ENCODE measurements at places on chromosomes 2 and 18.

- no peak for DNase-seq
Observed at GRCh38 chr2:51781691-51782090, 749.8 kb upstream of the NRXN1 start.

DNA sequence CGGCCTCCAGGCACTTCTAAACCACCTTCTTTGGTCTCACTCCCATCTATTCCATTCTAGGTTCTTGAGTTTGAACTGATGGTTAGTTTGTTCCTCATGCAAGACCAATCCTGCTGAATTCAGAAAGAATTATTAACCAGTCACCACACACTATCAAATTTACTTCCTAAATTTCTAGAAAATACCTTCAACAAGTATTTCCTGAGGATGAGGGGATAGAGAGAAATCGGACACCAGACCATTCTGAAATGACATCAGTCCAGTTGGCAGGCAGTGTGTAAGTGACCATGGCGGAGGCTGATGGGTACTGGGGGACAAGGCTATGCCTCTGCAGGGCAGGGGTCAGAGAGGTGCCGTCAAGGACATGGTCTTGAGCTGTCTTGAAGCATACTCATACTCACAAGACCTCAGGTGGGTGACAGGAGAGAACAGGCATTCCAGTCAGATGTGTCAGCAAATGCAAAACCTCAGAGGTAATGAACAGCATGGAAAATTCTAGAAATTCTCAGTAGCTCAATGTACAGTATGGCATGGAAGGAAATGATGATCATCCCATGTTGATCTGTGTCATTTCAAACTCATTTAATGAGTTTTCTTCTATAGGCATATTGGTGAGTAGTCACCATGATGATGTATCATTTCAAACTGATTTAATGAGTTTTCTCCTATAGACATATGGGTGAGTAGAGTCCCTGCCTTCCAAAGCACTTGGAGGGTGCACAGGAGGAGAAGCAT is 119.6 kb downstream of the DDX1 start:
- DNase-seq, result no peak

DNA sequence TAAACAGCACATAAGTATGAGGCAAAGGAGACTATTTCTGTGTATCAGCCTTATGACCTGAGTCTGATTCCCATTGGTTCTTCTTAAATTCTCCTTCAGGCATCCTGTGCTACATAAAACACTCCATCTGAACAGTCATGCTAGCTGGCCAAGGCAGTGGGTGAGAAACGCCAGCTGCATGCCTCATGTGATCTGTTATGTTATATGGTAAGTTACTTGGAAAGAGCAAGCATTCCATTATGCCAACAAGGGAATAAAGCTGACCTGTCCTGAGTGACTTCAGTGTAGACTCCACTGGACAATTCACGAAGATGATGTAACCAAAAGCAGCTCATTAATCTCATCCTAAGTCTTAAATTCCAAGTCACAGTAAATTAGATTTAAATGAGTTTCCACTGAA is 216.5 kb upstream of the FN1 start:
- peak; percentile 89 for DNase-seq

GRCh38 chr2:39666491-39667101 is 879 bp downstream of the TMEM178A start:
- no peak for DNase-seq

DNA sequence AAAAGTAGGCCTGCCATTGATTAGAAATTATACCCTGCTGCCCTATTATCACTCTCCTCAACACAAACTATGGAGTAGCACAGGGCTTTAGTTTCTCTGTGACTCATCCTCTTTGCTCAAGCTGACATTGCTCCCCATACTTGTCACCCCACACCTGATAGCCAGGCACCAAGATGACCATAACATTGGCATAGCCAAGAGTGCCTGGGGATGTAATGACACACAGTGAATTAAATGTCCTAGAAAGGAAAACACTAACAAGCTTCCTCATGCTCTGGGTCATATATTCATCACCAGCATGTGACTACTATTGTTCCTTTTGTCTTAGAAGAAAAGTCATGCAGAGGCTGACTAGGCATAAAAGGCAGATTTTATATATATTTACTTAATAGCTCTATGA is 137.8 kb upstream of the RND3 start:
- peak; percentile 76 for DNase-seq

DNA sequence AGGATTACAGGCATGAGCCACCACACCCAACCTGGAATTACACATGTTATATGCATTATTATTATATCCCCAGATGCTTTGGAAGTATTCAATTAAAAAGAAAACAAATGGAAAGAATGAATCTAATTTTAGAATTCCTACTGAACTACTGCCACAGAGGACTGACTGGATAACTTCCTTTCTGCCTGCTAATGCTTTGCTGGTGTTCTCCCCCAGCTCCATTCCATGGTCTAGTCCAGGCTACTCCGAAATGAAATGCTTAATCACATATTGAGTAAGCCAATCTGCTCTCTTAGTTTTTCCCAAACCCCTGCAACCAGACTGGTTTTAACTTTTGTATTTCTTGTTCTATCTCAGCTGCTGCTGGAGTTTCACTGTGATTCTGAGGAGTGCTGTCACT is 519.1 kb downstream of the SOX11 start:
- DNase-seq, result no peak

GRCh38 chr2:49830846-49831245 is 676.5 kb upstream of the FSHR start:
- DNase-seq, result no peak

GRCh38 chr2:240810621-240811020 is 9.4 kb downstream of the KIF1A start:
- DNase-seq, result no peak

DNA sequence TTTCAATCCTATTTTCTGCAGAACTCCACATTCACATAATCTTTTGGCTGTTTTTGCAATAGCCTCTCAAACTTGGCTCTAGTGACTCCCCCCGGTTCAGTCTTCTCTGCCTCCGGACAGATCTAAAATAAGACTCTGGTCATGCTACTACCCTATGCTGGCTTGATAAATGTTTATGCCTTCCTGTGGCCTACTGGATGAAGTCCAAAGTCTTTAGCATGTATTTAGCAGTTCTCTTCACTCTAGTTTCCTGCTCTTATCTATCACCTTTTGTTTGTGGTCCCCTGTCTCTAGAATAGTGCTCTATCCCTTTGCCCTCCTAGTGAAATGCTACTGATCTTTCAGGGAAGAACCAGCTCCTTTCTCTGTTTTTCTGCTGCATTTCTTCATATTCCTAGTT is 14.4 kb downstream of the ADCYAP1 start:
- no peak for DNase-seq

Data from foreskin fibroblast (primary cell).